ENCODE measurements at places on chromosomes 2 and 18. TPM values are rescaled to one million over a fixed set of nuclear protein-coding genes. Genes with fewer than 3 reads are reported as not detected.

DNA sequence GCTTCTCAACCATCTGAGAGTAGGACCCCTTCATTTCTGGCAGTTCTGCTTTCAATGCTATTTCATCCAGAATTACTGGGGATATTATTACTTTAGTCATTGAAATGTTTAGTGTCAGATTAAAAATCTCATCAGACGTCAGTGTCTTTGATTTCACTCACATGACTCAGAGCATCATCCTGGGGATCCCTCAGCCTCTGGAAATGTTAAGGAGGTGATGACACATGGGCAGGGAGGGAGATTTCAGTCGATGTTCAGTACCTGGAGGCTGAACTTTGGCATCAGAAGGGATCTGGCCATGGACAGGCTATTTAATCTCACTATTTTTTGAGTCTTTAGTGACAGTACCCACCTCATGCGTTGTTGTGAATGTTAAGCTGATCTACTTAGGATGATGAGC is 39.1 kb downstream of the OSBPL6 start:
- no peak overlapping the region for H3K27ac ChIP-seq
- no peaks in the 10 kb centered on the region for H3K36me3 ChIP-seq
- no peaks in the 10 kb centered on the region for H3K27me3 ChIP-seq
- H3K4me1 ChIP-seq = no peaks in the 10 kb centered on the region
- H3K4me3 ChIP-seq = no peak overlapping the region

DNA sequence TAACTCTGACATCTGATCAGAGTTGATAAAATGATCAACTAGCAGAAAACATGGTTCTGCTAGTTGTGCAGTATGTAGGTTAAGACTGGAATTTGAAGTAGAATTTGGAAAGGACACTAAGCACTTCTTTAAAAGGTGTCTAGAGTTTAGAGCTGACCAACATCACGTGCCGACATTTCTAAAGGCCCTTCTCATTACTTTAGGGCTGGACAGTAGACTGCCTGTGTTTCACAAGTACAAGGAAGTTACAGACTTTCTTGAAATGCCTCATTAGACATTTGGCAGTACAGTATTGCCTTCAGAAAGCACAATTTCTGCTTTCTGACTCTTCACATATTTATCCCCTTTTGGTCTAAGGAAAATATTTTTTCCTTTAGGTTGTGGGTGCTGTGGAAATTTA is 255.3 kb downstream of the ZNF385B start:
- no peak overlapping the region for H3K27ac ChIP-seq
- DNase-seq = no peak
- no peaks in the 10 kb centered on the region for H3K4me1 ChIP-seq
- no peaks in the 10 kb centered on the region for H3K27me3 ChIP-seq

ALPI gene
- total RNA-seq = not detected

DNA sequence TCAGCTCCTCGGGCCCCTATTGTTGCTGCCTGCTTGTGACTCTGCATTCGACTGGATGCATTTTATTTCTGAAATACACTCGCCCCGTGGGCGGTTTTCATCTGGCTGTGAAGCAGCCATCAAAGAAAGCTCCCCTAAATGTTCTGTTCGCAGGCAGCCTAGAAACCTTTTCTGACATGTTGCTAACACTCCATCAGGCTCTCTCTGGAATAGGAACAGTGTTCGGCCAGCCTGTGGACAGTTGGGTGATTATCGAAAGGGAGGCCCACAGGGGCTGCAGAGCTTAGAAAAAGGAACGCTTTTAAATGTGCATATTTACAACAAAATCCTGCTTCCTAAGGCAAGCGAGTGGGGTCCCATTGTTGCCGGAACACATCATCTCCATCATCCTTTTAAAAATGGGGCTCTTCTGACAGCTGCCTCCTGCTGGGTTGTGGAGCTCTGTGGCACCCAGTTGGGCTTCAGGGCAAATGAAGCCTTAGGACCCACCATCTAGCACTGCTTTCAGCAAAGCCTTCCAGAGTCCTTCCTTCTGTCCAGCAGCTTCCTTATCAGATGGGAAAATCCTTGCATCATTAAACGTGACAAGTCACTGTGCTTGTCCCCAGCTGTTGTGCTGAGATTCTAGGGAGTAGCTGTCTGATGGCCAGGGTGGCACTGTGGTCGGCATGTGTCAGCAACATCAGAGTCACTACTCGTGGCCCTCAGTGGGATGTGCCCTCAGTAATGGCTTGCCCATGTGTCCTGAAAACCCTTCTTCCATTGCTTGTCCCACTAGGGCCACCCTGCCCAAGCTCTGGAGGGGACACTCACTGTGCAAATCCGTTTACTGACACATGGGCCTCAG is 102.6 kb downstream of the GBX2 start:
- no peaks in the 10 kb centered on the region for H3K4me1 ChIP-seq
- H3K36me3 ChIP-seq = no peaks in the 10 kb centered on the region
- no peaks in the 10 kb centered on the region for H3K27me3 ChIP-seq
- H3K4me3 ChIP-seq = no peak overlapping the region

- no peak overlapping the region for H3K4me3 ChIP-seq
- peaks cover 4% of the 10 kb centered on the region for H3K4me1 ChIP-seq
- DNase-seq = peak; percentile 12
- H3K27ac ChIP-seq = no peak overlapping the region
- no peaks in the 10 kb centered on the region for H3K36me3 ChIP-seq
These were observed 135.7 kb downstream of the EVA1A start for GRCh38 chr2:75424936-75425619.

TMEM214 gene
- total RNA-seq = 38.3 TPM

DNA sequence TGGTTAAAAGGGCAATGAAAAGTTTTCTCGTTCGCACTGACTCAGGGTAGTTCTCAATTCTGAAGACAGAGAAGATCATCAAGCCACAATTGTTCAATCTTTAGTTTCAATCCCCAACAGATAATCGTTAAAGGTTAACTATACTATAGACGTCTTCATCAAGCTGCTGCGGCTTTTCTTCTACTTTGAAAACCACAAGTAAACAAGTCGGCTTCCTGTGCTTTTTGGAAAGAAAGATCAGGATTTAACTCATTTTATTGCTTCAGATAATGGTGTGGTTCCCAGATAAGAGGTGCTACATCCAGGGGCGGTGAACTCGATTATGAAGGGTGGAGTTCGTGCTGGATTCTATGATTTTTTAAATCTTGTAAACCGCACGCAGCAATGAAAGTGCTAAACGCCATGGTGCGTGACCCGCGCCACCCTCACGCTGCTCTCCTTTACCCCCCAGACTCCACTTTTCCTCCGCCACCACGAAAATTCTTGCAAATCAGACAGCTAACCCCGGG is 545 bp upstream of the CDCA7 start:
- H3K36me3 ChIP-seq = peaks cover 23% of the 10 kb centered on the region
- peaks cover 14% of the 10 kb centered on the region for H3K4me1 ChIP-seq
- H3K27ac ChIP-seq = peak overlapping the region; percentile 85
- peak overlapping the region; percentile 83 for H3K4me3 ChIP-seq
- peaks cover 52% of the 10 kb centered on the region for H3K27me3 ChIP-seq

GRCh38 chr2:229118927-229119326 is 152.2 kb downstream of the PID1 start:
- no peaks in the 10 kb centered on the region for H3K27me3 ChIP-seq
- no peaks in the 10 kb centered on the region for H3K4me1 ChIP-seq
- H3K27ac ChIP-seq = no peak overlapping the region
- H3K36me3 ChIP-seq = no peaks in the 10 kb centered on the region

DNA sequence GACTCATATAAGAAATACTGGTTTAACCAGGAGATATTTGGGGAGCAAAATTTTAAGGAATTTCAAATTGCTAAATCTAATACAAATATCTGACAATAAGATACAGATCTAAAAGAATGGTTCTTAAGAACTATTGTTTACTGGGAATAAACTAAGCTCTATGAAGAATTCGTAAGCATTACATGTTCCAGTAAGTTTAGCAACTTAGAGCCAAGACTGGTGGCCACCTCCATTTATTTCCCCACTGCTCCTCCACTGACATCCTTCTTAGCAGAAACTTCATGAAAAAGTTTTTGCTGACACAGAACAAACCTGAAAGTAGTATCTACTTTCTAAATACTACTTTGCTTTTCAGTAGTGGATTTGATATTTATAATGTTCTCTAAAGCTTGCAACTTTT is 83.0 kb downstream of the ACSL3 start:
- peaks cover 14% of the 10 kb centered on the region for H3K4me1 ChIP-seq
- H3K27ac ChIP-seq = no peak overlapping the region
- no peaks in the 10 kb centered on the region for H3K27me3 ChIP-seq
- H3K4me3 ChIP-seq = no peak overlapping the region

NXPH2 gene
- total RNA-seq = not detected

NEU4 gene
- not detected for total RNA-seq

GRCh38 chr18:23053776-23054457 is 81.4 kb upstream of the CABLES1 start:
- H3K27me3 ChIP-seq = no peaks in the 10 kb centered on the region
- no peak overlapping the region for H3K4me3 ChIP-seq
- H3K4me1 ChIP-seq = peaks cover 14% of the 10 kb centered on the region
- H3K36me3 ChIP-seq = no peaks in the 10 kb centered on the region
- no peak for DNase-seq
- H3K27ac ChIP-seq = no peak overlapping the region

POTEC gene
- not detected for total RNA-seq

ANKRD30B gene
- not detected for total RNA-seq

DNA sequence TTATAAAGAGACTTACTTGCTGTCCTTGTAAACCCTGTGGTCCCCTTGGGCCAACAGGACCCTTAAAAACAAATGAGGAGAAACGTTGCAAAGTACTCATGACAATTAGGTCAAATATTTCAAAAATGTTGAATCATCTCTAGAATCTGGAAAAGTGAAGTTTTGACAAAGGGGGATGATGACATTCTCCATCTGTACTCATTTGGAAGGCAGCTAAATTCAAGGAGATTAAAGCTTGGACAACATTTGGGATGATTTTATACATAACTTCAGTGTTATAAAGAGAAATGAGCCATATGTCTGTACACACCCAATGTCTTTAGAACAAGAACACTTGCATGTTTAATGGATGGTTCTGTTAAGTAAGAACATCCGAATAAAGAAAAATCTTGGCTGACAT is 92.9 kb downstream of the COL5A2 start:
- no peak overlapping the region for H3K27ac ChIP-seq
- no peak overlapping the region for H3K4me3 ChIP-seq
- H3K27me3 ChIP-seq = no peaks in the 10 kb centered on the region

DNA sequence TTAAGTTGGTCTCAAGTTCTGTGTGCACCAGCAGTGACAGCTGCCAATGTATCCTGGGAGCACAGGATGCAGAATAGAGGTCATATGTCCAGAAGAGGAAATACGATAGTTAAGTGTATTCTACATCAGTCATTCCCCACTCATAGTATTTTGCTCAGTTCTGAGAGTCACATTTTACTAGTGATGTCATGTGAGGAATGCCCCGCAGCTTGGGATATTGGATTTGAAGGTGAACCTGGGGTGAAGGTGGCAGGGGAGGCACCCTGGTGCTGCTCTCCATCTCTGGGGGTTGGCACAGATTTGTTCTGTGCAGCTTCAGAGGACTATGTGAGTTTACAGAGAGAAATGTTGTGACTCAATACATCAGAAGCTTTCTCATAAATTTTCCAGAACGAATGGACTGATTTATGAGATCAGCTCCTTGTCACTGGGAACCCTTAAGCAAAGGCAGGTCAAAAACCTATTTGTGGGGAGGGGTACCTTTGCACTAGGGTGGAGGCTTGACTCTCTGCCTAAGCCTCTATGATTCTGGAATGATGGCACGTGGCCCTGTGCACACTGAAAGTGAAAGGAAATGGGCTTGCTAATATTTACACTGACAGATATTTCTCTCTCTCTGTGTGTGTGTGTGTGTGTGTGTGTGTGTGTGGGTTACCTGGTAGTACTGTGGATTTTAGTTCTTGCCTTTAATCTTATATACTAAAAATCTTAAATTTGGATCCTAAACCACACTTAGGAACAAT is 95.9 kb downstream of the NEB start:
- no peaks in the 10 kb centered on the region for H3K27me3 ChIP-seq
- peak; percentile 55 for DNase-seq
- H3K27ac ChIP-seq = peak overlapping the region; percentile 82
- peaks cover 6% of the 10 kb centered on the region for H3K36me3 ChIP-seq
- H3K4me3 ChIP-seq = peak overlapping the region; percentile 50
- H3K4me1 ChIP-seq = peaks cover 30% of the 10 kb centered on the region

DNA sequence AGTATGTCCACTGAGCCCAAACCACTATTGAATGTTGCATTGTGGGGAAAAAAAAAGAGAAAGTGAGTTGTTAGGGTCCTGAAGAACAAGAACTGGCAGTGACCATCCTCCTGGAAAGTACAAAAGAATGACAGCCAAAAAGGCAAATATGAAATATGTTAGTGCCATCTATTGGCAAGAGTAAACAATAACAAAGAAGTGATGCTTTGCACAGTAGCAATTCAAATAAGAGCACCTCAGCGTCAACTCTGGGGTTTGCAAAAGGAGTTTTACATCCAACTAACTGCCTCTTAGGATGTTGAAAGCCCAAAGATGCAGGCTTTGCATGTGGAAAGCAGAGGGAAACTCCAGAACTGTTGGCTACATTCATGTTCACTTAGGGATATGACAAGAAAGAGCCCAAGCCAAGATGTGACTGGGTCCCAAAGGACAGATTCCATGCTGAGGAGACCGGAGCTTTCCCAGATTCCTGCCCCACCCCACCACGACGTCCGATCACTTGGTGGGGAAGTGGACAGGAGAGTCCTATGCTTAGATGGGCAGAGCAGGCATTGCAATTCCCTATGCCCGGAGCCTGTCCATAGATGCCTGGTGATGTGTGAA is 15.6 kb downstream of the TRABD2A start:
- peak overlapping the region; percentile 77 for H3K27ac ChIP-seq
- peaks cover 87% of the 10 kb centered on the region for H3K4me1 ChIP-seq
- H3K4me3 ChIP-seq = no peak overlapping the region
- H3K36me3 ChIP-seq = peaks cover 32% of the 10 kb centered on the region
- DNase-seq = peak; percentile 25

DNA sequence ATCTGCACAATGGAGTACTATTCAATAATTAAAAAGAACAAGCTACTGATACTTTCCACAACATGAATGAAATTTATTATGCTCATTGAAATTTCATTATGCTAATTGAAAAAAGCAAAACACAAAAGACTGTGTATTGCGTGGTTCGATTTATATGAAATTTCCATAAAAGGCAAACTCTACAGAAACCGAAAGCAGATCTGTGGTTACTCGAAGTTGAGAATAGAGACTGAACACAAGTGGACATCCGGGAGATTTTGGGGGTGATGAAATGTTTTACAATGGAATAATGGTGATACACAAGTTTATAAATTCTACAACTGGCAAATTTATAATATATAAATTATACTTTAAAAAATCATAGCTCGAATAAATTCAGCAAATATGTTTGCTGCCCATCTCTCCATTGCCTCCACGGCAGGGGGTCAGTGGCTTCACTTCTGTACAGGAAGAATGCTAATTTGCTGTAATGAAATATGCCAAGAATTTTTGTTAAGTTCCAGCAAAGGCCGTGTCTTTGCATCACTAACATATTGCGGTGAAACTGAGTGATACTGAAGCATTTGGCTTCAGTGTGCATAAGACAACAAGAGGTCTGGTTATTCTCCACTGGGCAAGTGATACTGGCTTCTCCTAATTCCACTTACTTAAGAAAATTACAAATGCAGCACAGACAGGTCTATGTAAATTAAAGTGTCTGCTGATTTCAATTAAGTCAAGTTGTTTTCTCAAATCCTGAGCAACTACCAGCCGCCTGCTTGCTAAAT is 96.7 kb downstream of the TMEM163 start:
- H3K4me3 ChIP-seq = no peak overlapping the region
- no peaks in the 10 kb centered on the region for H3K4me1 ChIP-seq
- no peaks in the 10 kb centered on the region for H3K36me3 ChIP-seq
- DNase-seq = no peak
- no peaks in the 10 kb centered on the region for H3K27me3 ChIP-seq
- H3K27ac ChIP-seq = no peak overlapping the region

GRCh38 chr2:216849987-216850386 is 9.9 kb downstream of the TNP1 start:
- DNase-seq = peak; percentile 53
- H3K4me3 ChIP-seq = no peak overlapping the region
- H3K36me3 ChIP-seq = no peaks in the 10 kb centered on the region
- peaks cover 15% of the 10 kb centered on the region for H3K4me1 ChIP-seq
- no peaks in the 10 kb centered on the region for H3K27me3 ChIP-seq
